ENCODE measurements at places on chromosomes 3 and 15.

DNA sequence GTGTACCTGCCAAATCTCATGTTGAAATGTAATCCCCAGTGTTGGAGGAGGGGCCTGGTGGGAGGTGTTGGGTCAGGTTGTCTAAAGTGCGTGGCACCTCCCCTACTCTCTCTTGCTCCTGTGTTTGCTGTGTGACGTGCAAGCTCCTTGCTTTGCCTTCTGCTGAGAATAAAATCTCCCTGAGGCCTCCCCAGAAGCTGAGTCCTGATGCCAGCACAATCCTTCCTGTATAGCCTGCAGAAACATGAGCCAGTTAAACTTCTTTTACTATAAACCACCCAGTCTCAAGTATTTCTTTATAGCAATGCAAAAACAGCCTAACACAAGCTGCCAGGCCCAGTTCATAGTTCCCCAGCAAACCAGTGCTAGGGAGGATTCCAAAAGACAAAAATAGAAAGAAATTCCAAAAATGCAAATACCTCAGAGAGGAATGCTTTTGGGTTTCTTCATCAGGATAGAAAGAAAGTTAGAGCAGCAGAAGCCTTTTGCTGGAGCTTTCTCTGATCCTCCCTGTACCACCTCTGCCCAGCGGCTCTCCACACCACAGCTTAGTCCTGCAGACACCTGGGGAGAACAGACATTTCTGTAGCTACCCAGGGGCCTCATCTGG lies 25.9 kb upstream of the CDV3 start:
- no peak for DNase-seq

DNA sequence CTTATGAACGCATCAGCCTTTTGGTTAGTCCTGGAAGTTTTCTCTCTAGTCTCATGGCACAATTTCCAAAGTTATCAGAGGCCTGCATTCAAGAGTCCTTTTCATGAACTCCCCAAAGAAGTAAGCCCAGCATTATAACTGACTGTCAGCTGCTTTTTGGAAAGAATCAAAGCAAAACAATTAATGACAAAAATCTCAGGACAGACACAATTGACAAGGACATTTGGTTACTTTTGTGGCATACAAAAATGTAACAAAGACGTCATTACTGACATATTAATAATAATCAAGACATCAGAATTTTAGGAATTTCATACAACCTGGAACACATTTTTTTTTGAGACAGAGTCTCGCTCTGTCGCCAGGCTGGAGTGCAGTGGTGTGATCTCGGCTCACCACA lies 21.2 kb downstream of the KATNBL1 start:
- DNase-seq: no peak

DNA sequence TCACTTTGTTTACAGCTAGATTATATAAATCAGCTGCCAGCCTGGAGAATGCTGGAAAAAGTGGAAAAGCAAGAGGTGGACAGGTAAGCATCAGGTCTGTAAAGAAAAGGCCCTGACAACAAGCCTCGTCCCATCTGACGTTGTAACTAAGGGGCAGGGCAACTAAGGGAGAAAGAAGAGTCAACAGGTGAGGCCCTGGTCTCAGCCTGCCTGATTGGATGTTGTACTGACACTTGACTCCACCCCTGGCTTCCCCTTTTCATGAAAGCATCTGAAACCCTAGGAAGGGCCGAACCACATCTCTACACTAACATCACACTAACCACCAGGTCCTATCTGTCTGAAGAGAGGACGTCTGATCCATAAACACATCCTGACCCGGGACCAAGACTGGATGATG lies 357.6 kb upstream of the CFAP20DC start:
- DNase-seq: no peak

DNA sequence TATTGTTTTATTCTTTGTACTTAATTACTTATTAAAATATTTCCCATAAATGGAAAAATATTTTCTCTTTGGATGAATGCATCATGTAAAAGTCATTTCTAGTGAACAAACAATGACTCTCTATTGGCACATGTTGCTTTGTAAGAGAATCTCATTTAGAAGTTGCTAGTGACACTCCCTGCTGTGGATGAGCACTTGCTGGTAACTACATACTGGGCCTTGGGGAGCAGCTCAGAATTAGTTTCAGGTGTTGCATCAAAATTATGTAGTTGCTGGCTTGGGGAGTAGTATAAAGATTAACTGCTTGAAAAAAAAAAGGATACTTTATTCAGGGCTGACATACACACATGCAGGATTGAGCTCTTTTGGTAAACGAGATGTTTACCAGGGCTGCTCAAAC lies 80.3 kb upstream of the KCNAB1 start:
- no peak for DNase-seq

GRCh38 chr3:135860761-135861160 lies 104.8 kb upstream of the PPP2R3A start:
- no peak for DNase-seq

- DNase-seq: peak; percentile 42
Observed at GRCh38 chr3:141240286-141240685, 8.7 kb downstream of the PXYLP1 start.

- DNase-seq: no peak
Observed at GRCh38 chr15:94494732-94495131, 263.4 kb downstream of the MCTP2 start.

All from inflammatory macrophage treated with lipopolysaccharide for 4 hours (primary cell).